Fibroblast of lung (primary cell): ENCODE measurements at places on chromosomes 13 and 19. TPM values are rescaled to one million over a fixed set of nuclear protein-coding genes. Genes with fewer than 3 reads are reported as not detected.

S1PR5 gene
- polyA plus RNA-seq = 0.02 and 0.19 TPM in 2 replicates

OR10H1 gene
- polyA plus RNA-seq = not detected in 2 replicates

- no peak for DNase-seq
Measured at GRCh38 chr19:49957262-49957915, 3.6 kb downstream of the SIGLEC11 start.

SHANK1 gene
- polyA plus RNA-seq = 1.4 and 2.3 TPM in 2 replicates
